ENCODE measurements at places on chromosomes 2 and 18.

DNA sequence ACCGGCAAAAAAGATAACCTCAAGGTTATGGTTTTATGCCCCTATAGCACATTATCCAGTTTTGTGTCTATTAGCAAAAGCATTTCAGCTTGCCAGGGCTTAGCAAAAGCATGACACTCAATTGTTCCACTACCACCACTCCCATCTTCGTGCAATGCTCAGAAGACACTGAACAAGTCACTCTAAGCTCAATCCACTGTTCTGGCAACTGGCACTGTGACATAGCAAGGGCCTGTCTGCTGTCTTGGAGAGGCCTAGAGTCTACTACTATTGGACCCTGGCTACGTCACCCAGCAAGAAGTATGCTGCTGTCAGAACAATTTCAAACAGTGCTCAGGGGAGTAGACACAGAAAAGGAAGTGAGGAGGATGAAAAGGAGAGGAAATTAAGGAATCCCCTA, 103.5 kb upstream of the PPP1CB start:
- no peak for DNase-seq

GRCh38 chr18:13620206-13620672, 106.1 kb downstream of the FAM210A start:
- no peak for DNase-seq

GRCh38 chr2:199405241-199405640, 52.5 kb downstream of the SATB2 start:
- no peak for DNase-seq

GRCh38 chr2:136121204-136121910, 3.4 kb upstream of the CXCR4 start:
- DNase-seq, result no peak

- DNase-seq, result peak; percentile 70
These were observed at the start of gene RND3 for GRCh38 chr2:150487537-150488429. Gene RND3 (minus strand): TSS chr2:150487667. CDS start chr2:150487417, 250 bp downstream.

GRCh38 chr2:66461664-66462500, 27.0 kb downstream of the MEIS1 start:
- DNase-seq, result no peak

DNA sequence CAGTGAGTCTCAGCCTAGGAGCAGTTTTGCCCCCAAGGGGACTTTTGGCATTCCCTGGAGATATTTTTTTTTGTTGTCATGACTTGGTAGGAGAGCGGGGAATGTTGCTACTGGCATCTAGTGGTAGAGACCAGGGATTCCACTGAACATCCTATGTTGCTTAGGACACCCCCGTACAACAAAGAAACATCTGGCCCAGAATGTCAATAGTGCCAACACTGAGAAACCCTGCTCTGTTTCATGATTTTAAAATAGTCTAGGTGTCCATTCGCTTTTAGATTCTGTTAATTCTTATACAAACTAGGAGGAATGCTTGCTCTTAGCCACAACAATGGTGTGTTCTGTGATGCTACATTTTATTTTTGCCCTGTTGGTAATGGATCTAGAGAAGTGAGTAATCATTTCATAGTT, 225.8 kb upstream of the SIX3 start:
- DNase-seq, result no peak

DNA sequence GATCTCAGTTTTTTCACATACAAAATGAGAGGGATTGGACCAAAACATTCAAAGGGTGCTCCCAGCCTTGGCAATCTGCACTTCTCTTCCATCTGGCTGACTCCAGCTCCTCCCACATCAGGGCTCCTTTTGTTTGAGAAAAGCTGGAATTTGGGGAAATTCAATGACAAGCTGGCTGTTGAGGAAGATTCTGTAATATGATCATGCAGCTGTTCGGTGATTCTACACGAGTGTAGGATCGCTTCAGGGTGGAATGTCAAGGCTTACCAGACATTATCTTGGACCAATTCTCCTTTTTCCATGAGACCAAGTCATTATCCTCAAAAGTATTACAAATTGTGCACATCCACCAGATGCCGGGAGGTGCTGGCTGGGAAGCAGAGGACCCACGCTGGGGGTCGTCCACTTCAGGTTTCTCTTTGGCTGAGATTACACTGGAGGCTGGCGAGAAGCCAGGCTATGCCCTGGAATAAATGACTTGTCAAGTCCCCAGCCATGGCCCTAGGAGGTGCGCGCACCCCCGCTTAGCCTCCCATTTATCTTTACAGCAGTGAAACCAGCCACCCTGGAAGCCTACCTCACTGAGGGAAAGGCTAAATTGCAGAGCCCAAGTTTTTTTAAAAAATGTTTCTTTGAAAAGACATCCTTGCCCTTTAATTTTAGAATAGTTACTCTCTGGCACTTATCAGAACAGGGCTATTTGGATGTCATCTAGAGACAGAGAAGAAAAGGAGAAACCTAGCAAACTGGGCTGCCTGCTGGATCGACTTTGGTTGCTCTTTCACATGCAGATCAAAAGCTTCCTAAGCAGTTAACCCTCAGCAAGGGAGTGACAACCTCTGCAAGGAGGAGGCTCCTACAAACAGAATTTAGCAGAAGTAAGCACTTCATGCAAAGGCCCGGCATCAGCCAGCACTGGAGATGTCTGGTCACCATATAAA, 42.5 kb upstream of the LCLAT1 start:
- no peak for DNase-seq

DNA sequence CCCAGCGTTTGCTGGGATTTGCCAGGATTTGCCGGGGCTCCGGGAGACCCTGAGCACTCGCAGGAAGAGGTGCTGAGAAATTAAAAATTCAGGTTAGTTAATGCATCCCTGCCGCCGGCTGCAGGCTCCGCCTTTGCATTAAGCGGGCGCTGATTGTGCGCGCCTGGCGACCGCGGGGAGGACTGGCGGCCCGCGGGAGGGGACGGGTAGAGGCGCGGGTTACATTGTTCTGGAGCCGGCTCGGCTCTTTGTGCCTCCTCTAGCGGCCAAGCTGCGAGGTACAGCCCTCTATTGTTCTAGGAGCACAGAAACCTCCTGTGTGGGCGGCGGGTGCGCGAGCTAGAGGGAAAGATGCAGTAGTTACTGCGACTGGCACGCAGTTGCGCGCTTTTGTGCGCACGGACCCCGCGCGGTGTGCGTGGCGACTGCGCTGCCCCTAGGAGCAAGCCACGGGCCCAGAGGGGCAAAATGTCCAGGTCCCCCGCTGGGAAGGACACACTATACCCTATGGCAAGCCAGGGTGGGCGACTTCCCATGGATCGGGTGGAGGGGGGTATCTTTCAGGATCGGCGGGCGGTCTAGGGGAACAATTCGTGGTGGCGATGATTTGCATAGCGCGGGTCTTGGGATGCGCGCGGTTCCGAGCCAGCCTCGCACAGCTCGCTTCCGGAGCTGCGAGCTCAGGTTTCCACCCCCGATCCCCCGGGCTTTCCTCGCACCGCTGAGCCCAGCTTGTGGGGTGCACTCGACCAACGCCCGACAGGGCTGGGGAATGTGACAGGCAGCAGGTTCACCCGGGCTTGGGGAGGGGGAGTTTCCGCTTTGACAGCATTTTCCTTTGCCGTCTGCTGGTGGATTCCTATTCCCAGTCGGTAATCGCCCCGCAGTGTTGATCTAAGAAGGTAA, 2.8 kb downstream of the ONECUT2 start:
- DNase-seq, result peak; percentile 80

GRCh38 chr2:120018549-120018948, 5.7 kb downstream of the EPB41L5 start:
- DNase-seq, result no peak

DNA sequence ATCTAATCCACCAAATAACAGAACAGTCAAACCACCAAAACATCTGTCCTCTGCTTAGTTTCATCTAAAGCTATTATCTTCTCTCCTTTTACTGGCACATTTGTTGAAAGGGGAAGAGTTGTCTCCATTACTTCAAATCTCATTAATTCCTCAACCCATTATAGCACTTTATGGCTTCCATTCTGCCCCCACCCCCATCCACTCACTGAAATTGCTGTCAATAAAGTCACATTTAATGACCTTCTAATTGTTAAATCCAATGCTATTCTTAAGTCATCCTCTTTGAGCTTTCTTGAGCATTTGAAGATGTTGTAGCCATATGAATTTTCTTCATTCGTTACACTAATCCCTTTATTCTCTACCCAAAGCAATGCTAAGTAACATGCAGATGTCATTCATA, 5.2 kb downstream of the OXER1 start:
- no peak for DNase-seq

DNA sequence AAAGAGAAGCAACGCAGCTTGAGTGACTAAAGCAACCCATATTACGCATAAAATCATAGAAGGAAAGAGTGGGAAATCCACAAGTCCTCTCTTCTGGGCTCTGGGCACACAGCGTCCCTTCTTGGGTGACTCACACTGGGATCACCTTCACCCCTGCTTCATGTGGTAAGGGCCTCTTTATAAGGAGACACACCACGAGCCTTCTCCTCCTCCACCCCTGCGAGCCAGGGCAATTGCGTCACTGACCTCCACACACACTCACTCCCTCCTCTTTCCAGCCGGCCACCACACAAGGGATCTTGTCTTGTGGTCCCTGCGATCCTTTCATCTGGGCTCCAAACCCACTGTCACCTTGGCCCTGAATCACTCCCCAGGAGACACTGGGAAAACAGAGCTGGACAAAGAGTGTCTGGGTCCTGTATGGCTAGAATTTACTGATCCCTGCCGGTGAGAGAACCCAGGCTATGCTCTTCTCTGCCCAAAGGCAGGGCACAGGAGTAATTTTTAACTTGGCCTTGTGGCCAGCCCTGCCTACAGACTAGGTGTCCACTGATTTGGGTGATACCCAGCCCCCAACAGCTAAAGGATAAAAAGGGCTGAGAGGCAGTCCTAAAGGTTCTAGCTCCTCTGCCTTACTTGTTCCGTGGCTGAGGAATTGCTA, 35.3 kb downstream of the NHEJ1 start:
- peak; percentile 17 for DNase-seq

- no peak for DNase-seq
These were observed 110.9 kb upstream of the PKDCC start for GRCh38 chr2:41936771-41937463.

- no peak for DNase-seq
These were observed 286.5 kb upstream of the CDH7 start for GRCh38 chr18:65464361-65464760.

DNA sequence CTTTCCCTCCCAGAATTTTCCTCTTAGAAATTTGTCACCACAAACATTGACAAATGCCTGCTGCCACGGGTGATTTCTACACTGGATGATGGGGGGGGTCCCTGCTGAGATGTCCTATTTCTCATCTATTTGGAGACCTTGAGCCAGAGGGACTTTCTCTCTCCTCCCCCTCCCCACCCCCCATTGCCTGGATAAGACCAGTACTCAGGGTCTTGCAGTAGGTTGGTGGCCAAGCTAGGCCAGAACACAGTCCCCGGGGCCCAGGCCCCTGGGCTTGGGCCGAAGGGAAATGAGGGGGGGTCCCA, 560 bp upstream of the DUSP2 start:
- DNase-seq, result no peak

- peak; percentile 19 for DNase-seq
These were observed 217.6 kb downstream of the HDAC4 start for GRCh38 chr2:239182981-239183791.

Data from activated CD4-positive, alpha-beta T cell treated with anti-CD3 and anti-CD28 coated beads, Interleukin-10, Interleukin-2, amounts not matched to agents 100 ng/mL and 50 ng/mL, durations not matched to agents 16 hours and 8 hours (primary cell).